Thoracic aorta (tissue), 2 donors: ENCODE measurements at places on chromosomes 5 and 9. TPM values are rescaled to one million over a fixed set of nuclear protein-coding genes. Genes with fewer than 3 reads are reported as not detected.

DNA sequence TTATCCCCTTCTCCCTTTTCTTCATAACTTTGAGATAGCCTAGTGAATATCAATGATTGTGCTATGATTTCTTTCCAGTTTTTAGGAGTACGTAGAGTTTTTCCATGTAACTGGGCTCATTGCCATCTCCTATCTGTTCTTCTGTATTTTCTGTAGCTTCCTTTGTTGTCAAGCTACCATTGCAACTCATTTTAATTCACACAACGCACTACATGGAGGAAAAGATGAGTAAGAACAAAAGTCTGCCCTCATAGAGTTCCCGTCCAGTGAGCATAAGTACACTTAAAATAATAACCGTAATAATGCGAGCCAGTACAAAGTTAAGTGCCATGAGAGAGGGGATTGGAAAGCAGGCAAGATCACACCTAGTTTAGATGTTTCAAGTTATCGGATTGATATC is 177.7 kb downstream of the PAM start:
- no peak for DNase-seq
- H3K36me3 ChIP-seq = no peaks in the 10 kb centered on the region
- no peaks in the 10 kb centered on the region for H3K27me3 ChIP-seq
- H3K4me3 ChIP-seq = no peak overlapping the region
- no peak overlapping the region for H3K27ac ChIP-seq

GRCh38 chr5:56974241-56974640 is 22.3 kb upstream of the MIER3 start:
- DNase-seq = no peak
- H3K4me1 ChIP-seq = no peaks in the 10 kb centered on the region
- H3K27ac ChIP-seq = no peak overlapping the region
- H3K27me3 ChIP-seq = no peaks in the 10 kb centered on the region
- H3K36me3 ChIP-seq = no peaks in the 10 kb centered on the region

GRCh38 chr9:134436911-134437310 is 110.7 kb downstream of the RXRA start:
- no peak overlapping the region for H3K27ac ChIP-seq
- H3K36me3 ChIP-seq = peaks cover 13% of the 10 kb centered on the region
- no peak for DNase-seq
- no peak overlapping the region for H3K4me3 ChIP-seq

- peaks cover 83% of the 10 kb centered on the region for H3K4me1 ChIP-seq
- peak overlapping the region; percentile 46 for H3K4me3 ChIP-seq
- H3K36me3 ChIP-seq = no peaks in the 10 kb centered on the region
- H3K27me3 ChIP-seq = no peaks in the 10 kb centered on the region
Observed at GRCh38 chr5:139655727-139656271, 7.7 kb downstream of the CXXC5 start.

- no peak overlapping the region for H3K27ac ChIP-seq
- H3K4me1 ChIP-seq = peaks cover 6% of the 10 kb centered on the region
- H3K36me3 ChIP-seq = no peaks in the 10 kb centered on the region
- no peak for DNase-seq
Observed at GRCh38 chr5:88690409-88691229, 192.4 kb downstream of the MEF2C start.

- no peaks in the 10 kb centered on the region for H3K36me3 ChIP-seq
- H3K27ac ChIP-seq = no peak overlapping the region
- H3K27me3 ChIP-seq = no peaks in the 10 kb centered on the region
- no peaks in the 10 kb centered on the region for H3K4me1 ChIP-seq
- no peak overlapping the region for H3K4me3 ChIP-seq
Observed at GRCh38 chr5:113682497-113683136, 169.1 kb downstream of the YTHDC2 start.

- H3K36me3 ChIP-seq = peaks cover 45% of the 10 kb centered on the region
- H3K27ac ChIP-seq = no peak overlapping the region
- no peak for DNase-seq
- no peaks in the 10 kb centered on the region for H3K4me1 ChIP-seq
- H3K4me3 ChIP-seq = no peak overlapping the region
- H3K27me3 ChIP-seq = no peaks in the 10 kb centered on the region
Observed at GRCh38 chr9:97660847-97661246, 27.2 kb downstream of the NCBP1 start.

- no peaks in the 10 kb centered on the region for H3K36me3 ChIP-seq
- peak overlapping the region; percentile 77 for H3K27ac ChIP-seq
- peaks cover 5% of the 10 kb centered on the region for H3K4me1 ChIP-seq
- DNase-seq = no peak
- H3K27me3 ChIP-seq = no peaks in the 10 kb centered on the region
Observed at GRCh38 chr5:129903466-129904101, 681 bp upstream of the CHSY3 start.

- H3K27me3 ChIP-seq = no peaks in the 10 kb centered on the region
- DNase-seq = no peak
- no peaks in the 10 kb centered on the region for H3K36me3 ChIP-seq
- peaks cover 17% of the 10 kb centered on the region for H3K4me1 ChIP-seq
Observed at GRCh38 chr9:2241461-2241835, 226.3 kb downstream of the SMARCA2 start.

- no peak overlapping the region for H3K27ac ChIP-seq
- no peaks in the 10 kb centered on the region for H3K27me3 ChIP-seq
- H3K36me3 ChIP-seq = peaks cover 34% of the 10 kb centered on the region
- no peak for DNase-seq
- no peak overlapping the region for H3K4me3 ChIP-seq
- no peaks in the 10 kb centered on the region for H3K4me1 ChIP-seq
Observed at GRCh38 chr5:111120911-111121310, 28.8 kb downstream of the WDR36 start.

- H3K4me3 ChIP-seq = no peak overlapping the region
- no peak for DNase-seq
- no peaks in the 10 kb centered on the region for H3K4me1 ChIP-seq
- H3K27me3 ChIP-seq = no peaks in the 10 kb centered on the region
- no peaks in the 10 kb centered on the region for H3K36me3 ChIP-seq
- no peak overlapping the region for H3K27ac ChIP-seq
Observed at GRCh38 chr5:67660149-67660548, 463.6 kb upstream of the CD180 start.

DNA sequence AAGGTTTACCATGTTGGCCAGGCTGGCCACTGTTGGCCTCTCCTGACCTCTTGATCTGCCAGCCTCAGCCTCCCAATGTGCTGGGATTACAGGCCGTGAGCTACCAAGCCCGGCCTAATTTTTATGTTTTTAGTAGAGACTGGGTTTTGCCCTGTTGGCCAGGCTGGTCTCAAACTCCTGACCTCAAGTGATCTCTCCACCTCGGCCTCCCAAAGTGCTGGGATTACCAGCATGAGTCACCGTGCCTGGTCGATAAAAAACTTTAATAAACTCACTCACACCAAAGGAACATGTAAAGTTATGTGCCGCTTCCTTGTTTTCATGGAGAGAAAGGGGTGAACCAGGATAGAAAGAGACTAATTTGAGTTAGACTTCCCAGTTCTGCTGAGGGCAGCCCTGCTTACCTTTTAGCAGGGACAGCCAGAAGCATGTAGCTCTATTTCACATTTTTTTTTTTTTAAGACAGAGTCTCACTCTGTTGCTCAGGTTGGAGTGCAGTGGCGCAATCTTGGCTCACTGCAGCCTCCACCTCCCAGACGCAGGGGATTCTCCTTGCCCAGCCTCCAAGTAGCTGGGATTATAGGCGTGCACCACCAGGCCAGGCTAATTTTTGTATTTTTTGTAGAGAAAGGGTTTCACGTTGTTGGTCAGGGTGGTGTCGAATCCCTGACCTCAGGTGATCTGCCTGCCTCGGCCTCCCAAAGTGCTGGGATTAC is 11.4 kb upstream of the HAUS6 start:
- no peak for DNase-seq
- no peak overlapping the region for H3K27ac ChIP-seq
- H3K27me3 ChIP-seq = no peaks in the 10 kb centered on the region
- no peaks in the 10 kb centered on the region for H3K4me1 ChIP-seq
- peaks cover 21% of the 10 kb centered on the region for H3K36me3 ChIP-seq

DNA sequence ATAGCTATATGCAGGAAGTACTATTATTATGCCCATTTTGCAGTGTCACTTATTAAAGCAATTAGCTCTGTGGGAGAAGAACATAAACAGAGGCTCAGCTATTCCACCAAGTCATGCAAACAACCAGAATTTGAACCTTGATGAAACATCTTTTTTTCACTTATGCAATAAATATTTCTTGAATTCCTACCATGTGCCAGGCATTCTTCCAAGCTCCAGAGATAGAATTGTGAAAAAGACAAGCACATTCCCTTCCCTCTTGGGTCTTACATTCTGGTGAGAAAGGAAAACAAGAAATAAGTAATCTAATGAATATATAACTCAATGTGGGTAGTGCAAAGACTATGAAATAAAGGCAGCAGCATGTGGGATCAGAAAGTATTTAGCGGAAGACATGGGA is 32.1 kb upstream of the ADRB2 start:
- H3K4me1 ChIP-seq = no peaks in the 10 kb centered on the region
- no peak for DNase-seq
- H3K4me3 ChIP-seq = no peak overlapping the region
- H3K27ac ChIP-seq = no peak overlapping the region
- H3K36me3 ChIP-seq = no peaks in the 10 kb centered on the region
- no peaks in the 10 kb centered on the region for H3K27me3 ChIP-seq

DNA sequence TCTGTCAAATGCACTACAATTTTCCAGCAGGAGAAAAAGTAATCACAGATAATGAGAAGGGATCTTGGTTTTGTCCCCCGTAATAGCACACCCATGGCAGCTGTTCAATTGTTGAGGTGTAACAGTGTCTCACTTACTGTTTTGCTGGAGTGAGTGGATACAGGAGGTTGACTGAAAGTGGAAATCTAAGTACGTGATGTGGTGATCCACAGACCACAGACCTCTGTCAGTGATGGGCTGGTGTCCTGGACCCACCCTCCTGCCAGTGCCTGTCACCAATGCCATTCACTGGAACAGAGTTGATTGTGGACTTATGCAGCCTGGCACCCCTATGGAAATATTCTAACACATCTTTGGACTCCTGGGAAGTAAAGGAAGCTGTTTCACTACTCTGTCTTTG is 261.7 kb downstream of the TRPM3 start:
- H3K27ac ChIP-seq = no peak overlapping the region
- no peaks in the 10 kb centered on the region for H3K27me3 ChIP-seq
- no peak overlapping the region for H3K4me3 ChIP-seq
- H3K36me3 ChIP-seq = no peaks in the 10 kb centered on the region

DNA sequence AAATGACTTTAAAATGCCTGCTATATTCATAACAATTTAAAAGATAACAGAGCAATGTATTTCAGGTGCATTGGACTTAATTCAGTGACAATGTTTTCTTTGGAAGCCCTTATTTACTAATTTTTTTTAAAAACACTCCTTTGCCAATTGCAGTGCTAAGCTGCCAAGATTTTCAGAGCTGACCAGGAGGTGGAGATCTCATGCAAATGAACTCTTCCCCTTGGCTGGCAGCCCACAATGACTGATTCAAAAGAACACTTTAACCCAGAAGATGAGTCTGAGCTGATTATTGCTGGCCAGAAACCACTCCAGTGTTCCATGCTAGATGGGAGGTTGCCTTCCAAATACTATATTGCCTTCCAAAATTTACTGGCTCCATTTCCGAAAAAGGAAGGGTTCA is 128.3 kb upstream of the CCNH start:
- H3K4me1 ChIP-seq = no peaks in the 10 kb centered on the region
- no peak overlapping the region for H3K27ac ChIP-seq
- H3K36me3 ChIP-seq = no peaks in the 10 kb centered on the region

Gene POU5F2
- 4.6 TPM for total RNA-seq

Gene PCDHA9
- total RNA-seq = 1.1 TPM

Gene AMBP
- not detected for total RNA-seq

Gene LHFPL2
- total RNA-seq = 30.1 TPM

Gene MYMK
- not detected for total RNA-seq

Gene TTC16
- 0.27 TPM for total RNA-seq

Gene PTRH1
- total RNA-seq = 9.3 TPM

Gene LYRM7
- 3.2 TPM for total RNA-seq

Gene GFI1B
- not detected for total RNA-seq

Gene ELOVL7
- total RNA-seq = 3.0 TPM
